ENCODE measurements at places on chromosomes 6 and 20.

- DNase-seq = no peak
Measured at GRCh38 chr20:24648919-24649318, 179.5 kb downstream of the SYNDIG1 start.

DNA sequence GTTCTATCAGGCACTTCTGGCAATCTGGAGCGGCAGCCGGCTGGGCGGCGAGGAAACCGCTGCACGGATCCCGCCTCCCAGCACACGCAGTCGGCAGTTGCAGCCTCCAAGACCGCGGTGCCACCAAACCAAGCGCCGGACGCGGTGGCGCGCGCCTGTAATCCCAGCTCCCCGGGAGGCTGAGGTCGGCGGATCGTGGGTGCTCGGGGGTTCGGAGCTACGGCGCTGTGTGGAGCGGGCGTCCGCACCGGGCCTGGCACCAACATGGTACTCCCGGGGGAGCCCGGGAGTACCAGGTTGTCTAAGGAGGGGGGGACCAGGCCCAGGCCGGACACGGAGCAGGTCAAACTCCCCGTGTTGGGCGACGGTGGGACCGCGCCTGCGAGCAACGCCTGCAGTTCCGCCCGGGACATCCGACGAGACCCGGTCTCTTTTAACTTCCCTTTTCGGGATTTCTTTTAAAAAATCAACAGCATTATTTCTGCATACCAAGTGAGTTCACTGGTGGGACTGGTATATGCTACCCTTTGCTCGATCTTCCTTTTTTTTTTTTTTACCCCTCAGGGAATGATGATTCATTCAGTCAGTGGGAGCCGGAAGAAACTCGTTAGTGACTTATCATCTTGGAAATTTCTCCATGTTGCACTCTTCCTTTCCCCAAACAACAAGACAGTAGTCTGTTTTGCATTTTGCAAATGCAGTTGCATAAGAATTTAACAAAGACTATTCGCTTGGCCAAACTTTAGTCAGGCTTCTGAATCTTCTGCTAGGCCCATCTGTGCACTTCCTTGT is 27.6 kb downstream of the ZNF311 start:
- no peak for DNase-seq

GRCh38 chr6:160791981-160792418 is 90.0 kb downstream of the PLG start:
- no peak for DNase-seq

DNA sequence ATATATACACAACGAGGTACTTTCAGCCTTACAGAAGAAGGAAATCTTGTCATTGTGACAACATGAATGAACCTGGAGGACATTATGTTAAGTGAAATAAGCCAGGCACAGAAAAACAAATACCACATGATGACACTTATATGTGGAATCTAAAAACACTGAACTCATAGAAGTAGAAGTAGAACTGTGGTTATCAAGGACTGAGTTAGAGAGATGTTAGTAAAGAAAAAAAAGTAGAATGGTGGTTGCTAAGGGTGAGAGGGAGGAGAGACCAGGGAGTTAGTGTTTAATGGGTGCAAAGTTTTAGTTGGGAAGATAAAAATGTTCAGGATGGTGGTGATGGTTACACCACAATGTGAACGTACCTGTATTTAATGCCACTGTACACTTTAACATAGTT is 4.8 kb upstream of the STX11 start:
- DNase-seq = no peak

- DNase-seq = no peak
Measured at GRCh38 chr20:59453759-59454560, 150.4 kb upstream of the PHACTR3 start.

DNA sequence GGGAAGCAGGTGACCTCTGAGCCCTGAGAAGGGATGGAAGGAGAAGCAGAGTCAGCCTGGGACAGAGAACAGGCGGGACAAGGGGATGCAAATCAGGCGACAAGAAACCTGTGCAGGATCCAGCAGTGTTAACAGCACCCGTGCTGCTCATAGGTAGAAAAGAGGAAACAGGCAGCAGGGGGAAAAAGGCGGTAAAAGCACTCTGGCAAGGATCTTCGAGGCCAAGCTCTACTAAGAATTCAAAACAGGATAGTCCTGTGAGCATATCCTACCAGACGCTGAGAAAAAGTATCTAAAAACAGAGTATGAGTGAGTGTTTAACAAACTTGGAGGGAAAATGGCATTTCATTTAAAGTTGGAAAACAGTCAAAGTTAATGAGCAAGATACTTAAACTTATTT is 16.7 kb downstream of the C6orf118 start:
- no peak for DNase-seq

DNA sequence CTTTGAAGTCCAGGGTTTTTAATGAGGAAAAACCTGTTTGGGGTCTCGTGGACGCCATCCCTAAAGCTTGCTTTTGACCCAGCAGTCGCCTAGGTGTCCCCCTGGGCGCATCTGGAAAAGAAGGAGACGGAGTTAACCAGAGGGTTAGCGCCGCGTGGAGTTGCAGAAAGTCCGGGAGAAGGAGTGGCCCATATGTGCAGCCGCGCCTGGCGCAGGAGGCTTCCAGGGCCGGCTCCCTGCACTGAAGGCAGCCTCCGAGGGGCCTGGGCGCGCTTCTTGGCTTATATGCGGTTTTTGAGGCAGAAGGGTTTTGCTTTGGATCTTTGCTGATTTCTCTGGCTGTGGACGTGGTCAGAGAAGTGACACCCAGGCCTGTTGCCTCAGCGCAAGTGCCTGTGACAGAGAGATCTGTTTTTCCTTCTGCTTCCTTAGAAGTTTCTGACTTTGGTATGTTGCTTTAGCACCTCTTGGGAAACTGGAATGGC is 987 bp downstream of the TMEM181 start:
- DNase-seq = no peak

DNA sequence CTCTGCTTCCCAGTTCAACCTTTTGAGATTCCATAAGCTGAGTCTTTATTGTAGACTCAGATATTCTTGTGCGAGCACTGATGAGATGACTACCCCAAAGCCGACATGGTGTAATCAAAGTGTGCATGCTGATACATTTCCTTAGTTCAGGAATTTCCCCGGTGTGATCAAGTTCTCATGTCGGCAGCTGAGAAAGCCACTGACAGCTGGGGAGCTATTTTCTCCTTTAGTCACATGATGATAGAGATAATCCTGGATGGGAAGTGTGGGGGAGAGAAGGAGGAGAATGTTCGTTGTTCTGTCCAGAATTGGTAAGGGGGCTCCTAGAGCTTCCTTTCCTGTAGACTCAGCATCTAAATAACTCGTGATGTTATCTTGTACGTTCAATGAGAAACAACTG is 7.7 kb upstream of the CAP2 start:
- DNase-seq = no peak

DNA sequence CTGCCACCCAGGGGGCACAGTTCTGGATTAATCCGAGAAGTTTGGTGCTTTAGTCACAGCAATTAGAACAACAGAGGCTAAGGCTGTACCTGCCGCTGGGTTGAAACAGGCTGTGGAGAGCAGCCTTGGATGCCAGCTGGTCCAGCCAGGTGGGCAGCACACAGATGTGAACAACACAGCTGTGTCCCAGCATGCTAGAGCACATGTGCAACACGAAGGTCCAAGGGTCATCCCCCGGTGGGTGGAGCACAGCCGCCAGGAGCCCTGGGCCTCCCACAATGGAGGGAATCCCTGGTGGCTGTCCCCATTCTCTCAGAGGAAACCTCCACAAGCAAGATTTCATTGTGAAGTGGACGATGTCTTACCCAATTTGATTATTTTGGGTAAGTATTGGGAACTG is 99.2 kb upstream of the SYNDIG1 start:
- no peak for DNase-seq

GRCh38 chr20:44810391-44811149 is at the start of gene RIMS4:
Gene RIMS4, minus strand, starts transcription at chr20:44810546. Its CDS starts 275 bp downstream, at chr20:44810271.
- DNase-seq = no peak

- no peak for DNase-seq
Measured at GRCh38 chr6:151661928-151662327, 145.6 kb upstream of the ESR1 start.

GRCh38 chr20:48908656-48909319 is 12.7 kb upstream of the ARFGEF2 start:
- DNase-seq = no peak

DNA sequence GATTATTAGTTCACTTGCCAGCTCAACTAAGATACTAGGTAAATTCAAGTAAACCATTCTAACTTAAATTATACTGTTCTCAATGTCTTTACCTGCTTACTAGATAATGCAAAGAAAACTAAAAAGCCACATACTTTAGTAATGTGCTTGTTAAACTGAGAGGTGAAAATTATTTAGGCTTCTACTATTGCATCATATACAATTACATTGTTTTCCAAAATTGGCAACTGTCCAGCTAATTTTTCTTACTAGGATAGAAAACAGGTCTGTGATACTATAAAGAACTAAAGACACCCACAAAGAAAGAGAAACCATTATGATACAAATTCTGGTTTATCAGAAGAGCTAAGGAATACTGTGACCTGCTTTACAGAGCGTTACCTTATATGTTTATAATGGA is 45.6 kb upstream of the ALDH8A1 start:
- DNase-seq = no peak

Data from SHP77 treated with DMSO at 0.1 percent for 48 hours (cell line).